ENCODE measurements at places on chromosomes 6 and 20. TPM values are rescaled to one million over a fixed set of nuclear protein-coding genes. Genes with fewer than 3 reads are reported as not detected.

PCSK2 gene
- total RNA-seq, result 0.27 TPM

RBBP8NL gene
- total RNA-seq, result not detected

FOXP4 gene
- 3.0 TPM for total RNA-seq

TREM2 gene
- 0.75 TPM for total RNA-seq

WFDC5 gene
- total RNA-seq, result not detected

HTR1B gene
- 0.04 TPM for total RNA-seq

BHLHE23 gene
- total RNA-seq, result not detected

NRSN1 gene
- total RNA-seq, result not detected

TMC2 gene
- not detected for total RNA-seq

SAMD5 gene
- 2.2 TPM for total RNA-seq

DLL1 gene
- 12.8 TPM for total RNA-seq

CTAGE9 gene
- not detected for total RNA-seq

TLDC2 gene
- total RNA-seq, result 0.04 TPM

SYCP2 gene
- total RNA-seq, result 3.1 TPM

NOP56 gene
- total RNA-seq, result 130 TPM

SDC4 gene
- 6.0 TPM for total RNA-seq

FAXC gene
- total RNA-seq, result 1.2 TPM

TRIM40 gene
- total RNA-seq, result not detected

C6orf58 gene
- total RNA-seq, result 0.09 TPM

ADGRF4 gene
- total RNA-seq, result not detected

DOP1A gene
- total RNA-seq, result 26.2 TPM

EDEM2 gene
- 9.4 TPM for total RNA-seq

MMP24 gene
- 0.27 TPM for total RNA-seq

FRK gene
- 0.40 TPM for total RNA-seq

TRIM10 gene
- total RNA-seq, result 0.18 TPM

SLC25A27 gene
- total RNA-seq, result 18.6 TPM

Data from muscle of leg (tissue), 16 donors.